Stimulated activated CD8-positive, alpha-beta memory T cell treated with anti-CD3 and anti-CD28 coated beads, Interleukin-2, amount 100 ng/mL, for 1 hour (primary cell): ENCODE measurements at places on chromosomes 2 and 18.

DNA sequence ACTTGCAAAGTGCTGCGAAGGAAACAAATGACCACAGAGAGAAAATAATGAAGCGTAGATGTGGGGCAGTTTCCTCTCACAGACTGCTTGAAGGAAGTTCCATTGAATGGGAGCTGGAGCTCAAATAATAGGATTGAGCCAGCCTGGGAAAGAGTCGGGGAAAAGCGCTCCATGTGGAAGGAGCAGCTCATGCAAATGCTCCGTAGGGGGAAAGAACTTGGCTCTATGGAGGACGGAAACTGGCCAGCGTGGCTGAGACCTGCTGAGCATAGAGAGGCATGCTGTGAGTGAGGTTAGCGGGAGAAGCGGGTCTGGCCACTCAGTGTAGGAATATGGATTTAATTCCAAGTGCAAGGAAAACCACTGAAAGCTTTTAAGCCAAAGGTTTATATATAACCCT lies 28.6 kb upstream of the VIT start:
- no peak for DNase-seq

DNA sequence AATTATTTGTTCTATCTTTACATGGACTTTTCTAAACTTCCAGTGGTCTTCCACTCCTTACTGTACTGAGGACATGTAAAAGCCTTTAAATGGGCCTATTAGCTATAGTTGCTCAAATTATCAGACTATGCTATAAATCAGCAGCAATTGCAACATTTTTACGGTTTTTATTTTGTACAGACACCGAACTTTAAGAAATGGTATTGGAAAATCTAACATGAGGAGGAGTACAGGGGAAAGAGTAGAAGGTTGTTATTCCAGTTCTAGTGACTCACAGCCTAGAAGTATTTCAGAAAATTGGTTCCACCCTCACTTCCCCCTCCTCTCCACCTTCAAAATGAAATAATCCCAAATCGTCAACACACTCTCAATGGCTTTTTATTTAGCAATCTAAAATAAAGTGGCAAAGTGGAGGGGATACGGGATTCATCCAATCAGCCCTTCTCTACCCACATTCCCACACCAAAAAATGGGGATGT lies 1.1 kb downstream of the NCKAP1 start:
- DNase-seq = no peak

- no peak for DNase-seq
These were observed 1.3 kb downstream of the NGEF start for GRCh38 chr2:233011702-233012131.

GRCh38 chr18:23710068-23710527 lies 20.8 kb downstream of the LAMA3 start:
- no peak for DNase-seq

- no peak for DNase-seq
These were observed 819 bp upstream of the NCOA1 start for GRCh38 chr2:24490181-24490689.

DNA sequence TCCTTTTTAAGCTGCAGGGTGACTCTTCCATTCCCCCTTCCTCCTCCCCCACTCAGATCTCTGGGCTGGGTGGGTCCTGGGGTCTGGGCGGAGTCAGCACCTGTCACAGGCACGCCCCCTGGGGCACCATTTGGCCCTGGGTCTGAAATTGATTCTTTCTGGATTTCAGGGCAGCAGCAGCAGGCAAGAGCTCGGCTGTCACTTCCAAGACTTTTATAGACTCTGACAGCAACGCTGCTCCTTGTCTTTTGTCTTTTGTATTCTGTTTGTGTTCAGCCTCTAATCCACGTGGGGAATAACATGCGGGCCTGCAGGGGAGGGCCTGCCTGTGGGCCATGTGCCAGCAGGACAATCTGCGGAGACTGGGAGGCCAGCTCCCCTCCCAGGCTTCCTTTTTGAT lies 3.9 kb downstream of the BOD1L2 start:
- DNase-seq = no peak

DNA sequence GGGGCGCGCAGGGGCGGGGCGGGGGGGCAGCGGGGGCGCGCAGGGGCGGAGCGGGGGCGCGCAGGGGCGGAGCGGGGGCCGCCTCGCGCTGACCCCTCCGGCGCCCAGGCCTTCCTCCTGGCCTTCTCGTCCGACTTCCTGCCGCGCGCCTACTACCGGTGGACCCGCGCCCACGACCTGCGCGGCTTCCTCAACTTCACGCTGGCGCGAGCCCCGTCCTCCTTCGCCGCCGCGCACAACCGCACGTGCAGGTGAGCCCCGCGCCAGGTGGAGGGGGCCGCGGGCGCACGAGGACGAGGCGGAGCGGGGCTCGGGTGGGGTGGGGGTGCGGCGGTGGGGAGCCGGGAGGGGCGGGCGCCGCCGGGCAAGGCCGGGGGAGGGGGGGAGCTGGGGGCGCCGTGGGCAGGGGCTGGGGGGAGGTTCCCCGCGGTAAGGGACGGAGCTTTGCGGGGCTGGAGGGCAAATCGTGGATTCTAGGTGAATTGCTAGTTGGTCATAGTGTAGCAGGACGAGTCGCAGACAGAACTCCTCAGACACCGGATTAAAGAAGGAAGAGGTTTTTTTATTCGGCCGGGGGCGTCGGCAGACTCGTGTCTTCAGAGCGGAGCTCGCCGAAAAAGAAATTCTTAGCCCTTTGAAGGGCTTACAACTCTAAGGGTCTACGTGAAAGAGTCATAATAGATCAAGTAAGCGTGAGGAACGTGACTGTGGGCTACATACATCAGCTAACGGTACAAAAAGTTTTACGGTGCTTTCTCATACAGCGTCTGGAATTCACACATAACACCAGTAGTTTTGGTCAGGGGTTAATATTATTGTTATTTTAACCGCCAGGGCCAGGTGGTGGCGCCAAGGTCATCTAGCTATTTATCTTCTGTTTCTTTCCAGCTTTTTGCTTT lies 29.9 kb downstream of the ANO7 start:
- DNase-seq = no peak

DNA sequence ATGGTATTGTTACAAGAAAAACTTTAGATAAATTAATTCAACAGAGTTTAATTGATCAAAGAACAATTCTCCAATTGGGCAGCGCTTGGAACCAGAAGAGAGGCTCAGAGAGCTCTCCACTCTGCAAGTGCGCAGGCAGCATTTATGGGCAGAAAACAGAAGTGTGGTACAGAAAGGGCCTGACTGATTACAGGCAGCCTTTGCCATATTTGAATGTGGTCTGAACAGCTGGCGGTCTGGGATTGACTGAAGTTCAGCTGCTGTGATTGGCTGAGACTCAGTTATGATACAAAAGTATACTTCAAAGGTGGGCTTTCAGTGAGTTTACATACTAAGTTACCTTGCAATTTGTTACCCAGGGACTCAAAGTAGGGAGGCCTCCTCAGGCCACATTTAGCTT lies 301.3 kb upstream of the ID2 start:
- no peak for DNase-seq

DNA sequence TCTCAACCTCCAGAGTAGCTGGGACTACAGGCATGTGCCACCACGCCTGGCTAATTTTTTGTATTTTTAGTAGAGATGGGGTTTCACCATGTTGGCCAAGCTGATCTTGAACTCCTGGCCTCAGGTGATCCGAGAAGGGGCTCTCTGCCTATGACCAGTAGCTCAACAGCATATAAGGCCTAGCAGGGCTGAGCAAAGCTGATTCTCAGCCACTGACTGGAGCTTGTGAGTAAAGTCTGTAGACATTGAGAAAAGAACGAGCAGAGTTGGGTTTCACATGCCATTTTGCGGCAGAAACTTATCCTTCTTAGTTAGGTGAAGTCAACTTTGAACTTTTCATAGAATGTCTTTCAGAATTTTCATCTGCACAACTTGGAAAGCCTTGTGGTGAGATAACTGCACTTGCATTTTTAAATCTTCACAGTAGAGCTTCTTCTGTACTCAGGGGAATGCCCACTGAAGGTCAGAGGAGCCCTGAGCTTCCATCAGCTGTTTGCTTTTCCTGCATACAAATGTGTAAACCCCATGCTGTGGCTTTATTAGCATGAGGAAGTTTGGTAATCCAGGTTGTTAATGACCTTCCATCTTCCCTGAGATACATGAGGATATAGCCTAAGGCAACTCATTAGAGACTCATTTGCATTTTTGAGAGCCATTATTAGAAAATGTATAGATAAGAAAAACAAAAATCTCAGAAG lies 602.4 kb downstream of the METTL4 start:
- DNase-seq = no peak

GRCh38 chr2:182133195-182133891 lies 147.7 kb downstream of the PPP1R1C start:
- DNase-seq = no peak

- DNase-seq = no peak
These were observed 47.4 kb downstream of the PSMG2 start for GRCh38 chr18:12750076-12750714.
